ENCODE measurements at places on chromosomes 12 and 14. TPM values are rescaled to one million over a fixed set of nuclear protein-coding genes. Genes with fewer than 3 reads are reported as not detected.

The SLC15A5 gene
- not detected for total RNA-seq

The MTA1 gene
- total RNA-seq = 48.9 TPM

The ALG10B gene
- 11.8 TPM for total RNA-seq

The IFNG gene
- total RNA-seq = not detected

The PPP1R36 gene
- total RNA-seq = 0.49 TPM

The C12orf50 gene
- total RNA-seq = not detected

The RTL1 gene
- not detected for total RNA-seq

The ASB2 gene
- total RNA-seq = not detected

The CIDEB gene
- 3.0 TPM for total RNA-seq
